Effector memory CD4-positive, alpha-beta T cell (primary cell): ENCODE measurements at places on chromosomes 1 and 21.

GRCh38 chr1:228911225-228912210 is 176.2 kb downstream of the RHOU start:
- H3K36me3 ChIP-seq: no peaks in the 10 kb centered on the region
- no peaks in the 10 kb centered on the region for H3K4me1 ChIP-seq
- no peak overlapping the region for H3K4me3 ChIP-seq
- no peaks in the 10 kb centered on the region for H3K27me3 ChIP-seq
- no peak for DNase-seq

DNA sequence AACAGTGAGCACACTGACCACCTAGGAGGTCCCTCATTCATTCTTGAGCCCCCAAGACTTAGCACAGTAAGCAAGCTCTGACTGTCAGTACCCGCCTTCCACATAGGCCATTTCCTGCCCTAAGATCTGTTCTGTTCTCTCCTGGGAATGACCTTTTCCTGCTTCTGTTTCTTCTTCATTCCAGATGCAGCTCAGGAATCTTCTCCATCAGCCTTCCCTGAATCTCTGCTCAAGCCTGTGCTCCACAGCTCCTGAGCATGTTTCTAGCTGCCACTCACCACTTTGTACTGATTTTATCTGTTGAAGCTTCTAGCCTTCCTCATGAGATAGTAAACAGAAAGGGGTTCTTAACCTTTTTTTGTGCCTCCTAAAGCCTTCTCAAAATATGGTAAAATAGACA is 56.6 kb downstream of the ZNF281 start:
- no peak for DNase-seq
- H3K4me1 ChIP-seq: peaks cover 5% of the 10 kb centered on the region
- no peak overlapping the region for H3K4me3 ChIP-seq
- no peak overlapping the region for H3K27ac ChIP-seq
- no peaks in the 10 kb centered on the region for H3K36me3 ChIP-seq

DNA sequence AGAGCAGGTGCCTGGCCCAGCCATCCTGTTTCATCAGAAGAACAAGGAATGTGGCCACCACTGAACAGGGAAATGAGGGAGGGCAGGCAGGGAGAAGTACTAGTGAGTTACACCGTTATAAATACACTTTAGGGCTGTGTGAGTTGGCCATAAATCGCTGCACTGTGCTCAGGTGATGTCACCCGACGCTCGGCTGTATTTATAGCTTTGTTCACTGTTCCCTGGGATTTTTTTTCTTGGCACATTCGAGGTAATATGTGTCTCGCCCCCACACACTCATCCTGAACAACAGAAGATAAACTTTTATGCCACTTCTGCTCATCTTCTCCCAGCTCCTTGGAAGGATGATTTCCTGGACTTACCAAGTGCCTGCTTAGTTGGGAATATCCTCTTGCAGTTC is 9.0 kb upstream of the KIRREL1 start:
- H3K36me3 ChIP-seq: no peaks in the 10 kb centered on the region
- H3K4me3 ChIP-seq: no peak overlapping the region
- no peaks in the 10 kb centered on the region for H3K4me1 ChIP-seq
- no peak overlapping the region for H3K27ac ChIP-seq
- no peak for DNase-seq

DNA sequence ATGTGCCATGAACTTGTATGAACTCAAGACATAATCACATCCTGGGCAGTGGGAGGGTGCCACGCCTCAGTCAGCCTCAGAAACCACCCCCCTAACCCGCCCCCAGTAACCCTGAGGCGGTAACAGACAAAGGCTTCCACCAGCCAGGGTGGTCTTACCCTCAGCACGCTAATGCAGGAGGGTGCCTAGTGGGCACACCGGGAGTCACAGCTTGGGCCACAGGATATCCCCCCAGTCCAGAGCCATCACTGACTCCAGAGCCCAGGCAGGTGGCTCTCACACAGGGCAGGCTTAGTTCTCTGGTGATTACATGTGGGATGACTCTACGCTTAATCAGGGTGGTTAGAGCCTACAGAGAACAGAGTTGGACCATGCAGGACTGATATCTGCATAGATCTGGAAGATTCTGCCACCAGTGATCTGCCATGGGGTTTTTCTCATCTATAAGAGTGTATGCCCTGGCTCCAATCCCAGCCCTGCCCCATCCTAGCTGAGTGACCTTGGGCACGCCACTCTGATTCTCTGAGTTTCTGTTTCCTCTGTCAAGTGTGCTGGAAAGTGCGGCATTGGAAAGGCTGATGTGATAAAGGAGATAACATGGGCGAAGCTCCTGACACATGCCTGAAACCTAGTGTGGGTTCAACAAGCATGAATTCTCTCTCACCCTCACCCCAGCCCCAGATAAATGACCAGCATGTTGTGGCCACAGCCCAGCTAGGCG is 27.3 kb downstream of the OPTC start:
- H3K36me3 ChIP-seq: no peaks in the 10 kb centered on the region
- H3K4me3 ChIP-seq: no peak overlapping the region
- H3K4me1 ChIP-seq: no peaks in the 10 kb centered on the region
- no peak for DNase-seq

- no peak overlapping the region for H3K27ac ChIP-seq
- peaks cover 10% of the 10 kb centered on the region for H3K27me3 ChIP-seq
- H3K4me3 ChIP-seq: peak overlapping the region; percentile 15
- DNase-seq: no peak
- no peaks in the 10 kb centered on the region for H3K36me3 ChIP-seq
- no peaks in the 10 kb centered on the region for H3K4me1 ChIP-seq
Observed at GRCh38 chr1:115828101-115829022, 12.6 kb downstream of the NHLH2 start.

- DNase-seq: no peak
- H3K27ac ChIP-seq: no peak overlapping the region
- H3K4me3 ChIP-seq: no peak overlapping the region
- H3K27me3 ChIP-seq: no peaks in the 10 kb centered on the region
- H3K36me3 ChIP-seq: no peaks in the 10 kb centered on the region
Observed at GRCh38 chr1:203349773-203350524, 973 bp downstream of the FMOD start.

DNA sequence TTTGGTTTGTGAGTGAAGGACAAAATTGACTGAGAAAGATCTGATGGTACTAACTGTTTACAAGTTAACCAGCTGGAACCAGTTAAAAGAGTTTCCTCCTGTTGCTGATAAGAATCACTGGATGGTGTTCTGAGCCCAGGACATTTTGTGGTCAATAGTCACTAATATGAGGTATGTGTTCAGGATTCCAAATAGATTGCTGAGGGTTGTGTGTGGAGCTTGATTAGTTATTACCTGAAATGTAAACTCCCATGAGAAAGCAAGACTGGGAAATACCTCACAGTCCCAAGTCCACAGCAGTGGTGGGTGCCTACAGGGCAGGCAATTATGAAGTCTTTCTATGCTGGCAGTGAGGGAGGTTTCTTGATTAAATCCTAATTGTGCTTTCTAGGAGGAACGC is 164.6 kb downstream of the DNM3 start:
- DNase-seq: no peak
- no peaks in the 10 kb centered on the region for H3K4me1 ChIP-seq

DNA sequence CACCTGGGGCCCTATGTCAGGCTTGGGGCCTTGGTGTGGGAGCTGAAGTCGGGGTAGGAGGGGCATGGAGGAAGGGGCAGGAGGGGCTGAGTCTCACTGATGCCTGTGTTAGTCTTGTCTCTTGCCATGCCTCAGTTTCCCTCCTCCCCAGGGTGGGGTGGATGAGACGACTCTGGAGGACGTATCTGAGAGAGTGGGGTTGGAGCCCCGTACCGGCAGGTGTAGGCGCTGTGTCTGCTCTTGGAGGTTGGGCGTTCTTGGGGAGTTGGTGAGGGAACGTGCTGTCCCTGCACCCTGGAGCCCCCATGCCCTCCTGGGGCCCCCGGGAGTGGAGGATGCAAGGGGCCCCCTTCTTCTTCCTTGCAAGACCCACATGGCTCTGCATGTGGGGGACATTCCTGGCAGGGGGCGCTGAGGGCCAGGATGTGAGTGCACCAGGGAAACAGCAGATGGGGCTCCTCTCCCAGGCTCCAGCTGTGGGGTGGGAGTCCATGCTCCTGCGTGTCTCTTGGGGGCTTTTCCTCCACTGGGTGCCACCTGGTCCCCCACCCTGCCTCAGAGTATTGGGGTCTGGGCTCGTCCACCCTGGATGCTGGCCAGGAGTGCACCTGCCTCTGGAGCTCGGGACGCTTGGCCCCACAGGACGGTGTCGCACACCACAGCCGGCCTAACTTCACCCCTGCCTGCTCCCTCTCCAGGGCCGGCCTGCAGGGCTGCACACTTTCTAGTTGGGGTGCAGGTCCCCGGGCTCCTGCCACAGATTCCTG is 1.4 kb upstream of the TNFRSF14 start:
- peaks cover 43% of the 10 kb centered on the region for H3K4me1 ChIP-seq
- H3K27ac ChIP-seq: peak overlapping the region; percentile 97
- DNase-seq: no peak
- H3K4me3 ChIP-seq: no peak overlapping the region
- H3K27me3 ChIP-seq: no peaks in the 10 kb centered on the region

- no peaks in the 10 kb centered on the region for H3K4me1 ChIP-seq
- no peak overlapping the region for H3K27ac ChIP-seq
- H3K4me3 ChIP-seq: no peak overlapping the region
- no peak for DNase-seq
Observed at GRCh38 chr1:248849152-248849551, 9.7 kb downstream of the ZNF692 start.

- no peaks in the 10 kb centered on the region for H3K27me3 ChIP-seq
- no peaks in the 10 kb centered on the region for H3K4me1 ChIP-seq
- H3K36me3 ChIP-seq: no peaks in the 10 kb centered on the region
- no peak for DNase-seq
Observed at GRCh38 chr1:201907621-201908020, 18.9 kb downstream of the SHISA4 start.

GRCh38 chr1:224430511-224431113 is 4.0 kb downstream of the WDR26 start:
- peak overlapping the region; percentile 55 for H3K27ac ChIP-seq
- H3K36me3 ChIP-seq: no peaks in the 10 kb centered on the region
- peak overlapping the region; percentile 29 for H3K4me3 ChIP-seq
- no peak for DNase-seq
- peaks cover 19% of the 10 kb centered on the region for H3K4me1 ChIP-seq

- peaks cover 19% of the 10 kb centered on the region for H3K27me3 ChIP-seq
- no peak for DNase-seq
- no peaks in the 10 kb centered on the region for H3K36me3 ChIP-seq
Observed at GRCh38 chr1:156858555-156858956, 361 bp downstream of the INSRR start.

DNA sequence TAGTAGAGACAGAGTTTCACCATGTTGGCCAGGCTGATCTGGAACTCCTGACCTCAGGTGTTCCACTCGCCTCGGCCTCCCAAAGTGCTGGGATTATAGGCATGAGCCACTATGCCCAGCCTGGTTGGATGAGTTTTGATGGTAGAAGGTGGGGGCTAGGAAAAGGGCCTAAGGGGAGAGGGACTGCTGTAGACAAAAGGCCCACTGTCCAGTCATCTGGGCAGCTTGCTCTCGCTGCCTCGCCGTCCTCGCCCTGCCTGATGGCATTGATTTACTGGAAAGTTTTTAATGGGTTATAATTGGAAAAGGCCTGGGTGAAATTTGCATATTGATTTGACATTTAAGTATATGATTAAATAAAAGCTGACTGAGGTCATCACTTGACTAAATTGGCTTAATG is 175.1 kb upstream of the CSF3R start:
- no peaks in the 10 kb centered on the region for H3K4me1 ChIP-seq
- no peak for DNase-seq
- no peaks in the 10 kb centered on the region for H3K36me3 ChIP-seq
- H3K27me3 ChIP-seq: no peaks in the 10 kb centered on the region
- H3K4me3 ChIP-seq: no peak overlapping the region

DNA sequence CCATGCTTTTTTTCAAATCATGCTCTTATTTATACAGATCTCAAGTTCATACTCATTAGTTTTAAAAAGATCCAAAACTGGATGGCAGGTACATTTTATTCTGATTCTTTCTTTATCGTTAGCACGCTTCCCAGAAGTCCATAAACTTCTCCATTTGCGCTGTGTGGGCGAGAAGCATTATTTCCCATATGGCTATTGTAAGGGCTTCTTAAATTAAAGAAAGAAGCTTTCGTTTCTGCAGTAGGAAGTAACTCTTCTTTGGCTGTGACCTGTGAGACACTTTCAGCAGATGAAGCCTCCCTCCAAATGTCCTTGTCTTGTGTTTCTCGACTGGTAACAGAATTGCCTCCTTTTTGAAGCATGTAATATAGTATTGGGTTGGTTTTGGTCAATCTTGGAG is 100.2 kb downstream of the NRIP1 start:
- H3K27me3 ChIP-seq: no peaks in the 10 kb centered on the region
- no peak for DNase-seq
- H3K4me1 ChIP-seq: no peaks in the 10 kb centered on the region
- no peak overlapping the region for H3K27ac ChIP-seq
- no peak overlapping the region for H3K4me3 ChIP-seq

DNA sequence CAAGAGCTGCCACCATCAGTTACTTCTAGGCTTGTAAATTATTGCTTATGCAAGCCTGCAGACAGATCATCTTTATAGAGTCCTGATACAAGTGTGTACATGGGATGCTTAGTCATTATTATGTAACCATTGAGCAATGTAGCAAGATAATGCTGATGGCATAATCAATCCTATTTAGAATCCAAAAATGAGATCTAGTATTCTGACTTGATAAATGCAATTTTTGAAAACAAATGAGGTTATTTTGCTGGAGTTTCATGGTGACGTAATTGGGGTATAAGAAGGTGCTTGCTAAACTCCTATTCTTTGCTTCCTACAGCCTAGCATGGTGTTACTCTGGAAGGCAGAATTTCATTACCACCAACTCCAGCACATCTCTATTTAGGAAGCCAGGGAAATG is 801.7 kb upstream of the PRMT6 start:
- no peak overlapping the region for H3K27ac ChIP-seq
- DNase-seq: no peak
- H3K36me3 ChIP-seq: no peaks in the 10 kb centered on the region

GRCh38 chr1:39082010-39082799 is 56.1 kb downstream of the NDUFS5 start:
- H3K4me3 ChIP-seq: peak overlapping the region; percentile 39
- no peaks in the 10 kb centered on the region for H3K36me3 ChIP-seq
- H3K4me1 ChIP-seq: peaks cover 8% of the 10 kb centered on the region
- peaks cover 20% of the 10 kb centered on the region for H3K27me3 ChIP-seq
- H3K27ac ChIP-seq: no peak overlapping the region

GRCh38 chr1:38614861-38615260 is 244.7 kb downstream of the RRAGC start:
- peaks cover 3% of the 10 kb centered on the region for H3K27me3 ChIP-seq
- H3K36me3 ChIP-seq: no peaks in the 10 kb centered on the region
- DNase-seq: no peak
- H3K4me3 ChIP-seq: no peak overlapping the region
- no peaks in the 10 kb centered on the region for H3K4me1 ChIP-seq

GRCh38 chr1:109089242-109090015 is 1.1 kb upstream of the TMEM167B start:
- H3K4me1 ChIP-seq: peaks cover 20% of the 10 kb centered on the region
- H3K27ac ChIP-seq: peak overlapping the region; percentile 91
- DNase-seq: no peak
- H3K4me3 ChIP-seq: peak overlapping the region; percentile 82
- H3K36me3 ChIP-seq: peaks cover 11% of the 10 kb centered on the region
